ENCODE measurements at places on chromosomes 4 and X.

- DNase-seq: no peak
Observed at GRCh38 chr4:55921093-55921492, 27.7 kb upstream of the CEP135 start.

DNA sequence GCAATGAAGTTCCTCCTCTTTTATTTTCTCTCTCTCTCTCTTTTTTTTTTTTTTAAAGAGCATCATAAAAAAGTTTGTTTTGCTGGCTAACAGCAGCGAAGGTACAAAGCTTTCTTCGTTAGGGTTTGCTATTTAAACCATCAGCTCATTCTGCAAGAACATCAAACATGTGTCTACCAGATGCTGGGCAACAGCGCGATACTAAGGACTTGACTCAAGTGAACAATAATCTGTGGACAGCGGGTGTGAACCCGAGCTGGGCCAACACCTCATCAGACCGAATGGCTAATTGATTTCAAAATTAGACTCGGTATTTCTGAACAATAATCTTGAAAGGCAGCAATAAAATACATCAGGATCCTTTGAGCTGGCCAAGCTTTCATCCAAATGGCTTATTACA, 246.4 kb downstream of the FBXO8 start:
- DNase-seq: no peak

- peak; percentile 16 for DNase-seq
Observed at GRCh38 chrX:131725001-131725654, 181.3 kb downstream of the OR13H1 start.

DNA sequence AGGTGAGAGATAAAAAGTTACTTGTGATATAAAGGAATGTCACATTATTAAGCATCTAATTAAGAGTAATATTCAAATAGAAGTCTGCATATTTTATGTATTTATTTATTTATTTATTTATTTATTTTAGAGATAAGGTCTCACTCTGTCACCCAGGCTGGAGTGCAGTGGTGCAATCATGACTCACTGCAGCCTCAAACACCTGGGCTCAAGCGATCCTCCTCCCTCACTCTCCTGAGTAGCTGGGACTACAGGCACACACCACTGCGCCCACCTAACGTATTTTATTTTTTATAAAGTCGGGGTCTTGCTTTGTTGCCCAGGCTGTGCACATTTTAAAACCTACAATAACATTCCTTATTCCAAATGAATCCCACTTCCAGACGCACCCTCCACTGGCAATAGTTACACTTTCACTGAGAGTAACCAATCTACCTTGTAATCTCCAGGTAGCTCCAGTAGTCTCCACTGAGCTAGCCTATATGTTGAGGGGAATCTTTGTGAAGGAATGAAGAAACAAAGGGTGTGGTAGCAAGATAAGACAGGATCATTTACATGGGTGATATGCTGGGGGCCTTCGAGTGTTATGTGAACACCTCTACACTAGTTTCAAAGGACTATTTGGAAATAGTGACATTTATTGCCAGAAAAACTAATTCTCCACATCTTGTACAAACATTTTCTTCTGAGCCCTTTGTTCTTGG, 11.9 kb downstream of the SH3D19 start:
- no peak for DNase-seq

DNA sequence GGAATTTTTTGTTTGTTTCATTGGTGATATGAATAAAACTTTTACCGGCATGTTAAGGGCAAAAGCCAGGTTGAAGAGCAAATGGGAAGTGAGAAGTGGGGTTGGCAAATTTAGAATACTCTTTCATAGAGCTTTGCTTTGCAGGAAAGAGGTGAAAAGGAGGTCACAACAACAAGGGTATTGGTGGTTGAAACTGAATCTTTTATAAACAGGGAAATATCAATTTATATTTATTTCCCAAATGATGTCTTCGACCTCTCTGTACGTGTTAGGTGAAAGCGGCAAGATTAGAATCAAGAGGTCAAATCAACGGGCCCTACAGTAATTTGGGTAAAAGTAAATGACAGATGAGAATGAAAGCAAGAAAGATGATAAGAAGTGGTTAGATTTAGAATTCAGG, 3.4 kb downstream of the SMR3A start:
- DNase-seq: no peak

DNA sequence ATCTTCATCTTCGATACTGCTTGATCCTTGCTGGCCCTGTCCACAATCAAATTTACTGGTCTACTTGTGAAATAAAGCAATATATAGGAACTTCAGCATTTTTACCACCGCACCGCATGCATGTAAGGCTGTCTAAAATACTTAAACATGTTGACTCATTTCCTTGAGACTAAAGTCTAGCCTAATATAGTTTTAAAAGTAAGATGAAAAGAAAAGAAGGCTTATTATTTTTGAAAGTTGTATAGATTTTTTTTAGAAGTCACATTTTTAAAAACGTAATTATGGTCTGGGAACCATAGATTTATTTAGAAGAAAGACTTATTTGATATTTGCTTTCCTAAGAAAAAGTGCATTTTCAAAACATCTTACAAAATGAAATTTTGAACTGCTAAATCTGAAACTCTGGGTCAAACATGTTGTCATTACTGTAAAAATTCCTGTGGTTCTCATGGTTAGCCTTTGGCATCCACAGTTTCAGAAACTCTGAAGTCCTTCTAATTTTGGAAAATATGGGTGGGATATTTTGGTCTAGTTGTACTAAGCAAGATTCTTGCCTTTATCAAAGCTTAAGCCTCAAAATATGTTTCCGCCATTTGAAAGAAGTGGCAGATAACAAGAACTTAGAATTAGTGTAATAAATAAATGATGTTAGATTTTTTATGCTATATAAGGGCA, 423.5 kb upstream of the CTSO start:
- no peak for DNase-seq

- DNase-seq: no peak
Observed at GRCh38 chrX:15505101-15505500, 4.5 kb downstream of the BMX start.

- DNase-seq: no peak
Observed at GRCh38 chr4:177427192-177427591, 15.0 kb downstream of the AGA start.

DNA sequence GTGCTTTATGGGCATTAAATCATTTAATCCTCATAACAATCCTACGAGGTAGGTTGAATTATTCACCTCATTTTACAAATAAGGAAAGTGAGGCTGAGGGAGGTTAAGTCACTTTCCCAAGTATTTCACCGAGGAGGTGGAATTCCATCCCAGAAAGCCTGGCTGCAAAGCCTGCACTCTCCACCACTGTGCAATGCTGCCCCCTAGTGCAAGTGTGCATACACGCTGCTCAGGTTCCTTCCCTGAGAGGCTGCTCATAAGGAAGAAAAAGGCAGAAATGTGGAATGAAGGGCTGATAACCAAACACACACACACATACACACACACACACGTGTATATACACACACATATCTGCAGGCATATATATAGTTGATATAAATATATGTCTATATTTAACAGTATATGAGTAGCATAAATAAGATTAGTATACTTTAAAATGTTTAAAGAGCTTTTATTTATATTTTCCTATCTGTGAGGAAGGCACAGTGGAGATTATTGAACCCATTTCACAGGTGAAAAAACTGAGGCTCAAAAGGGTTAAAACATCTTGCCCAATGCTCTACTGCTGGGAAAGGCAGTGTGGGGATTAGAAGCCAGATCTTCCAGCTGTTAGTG, 714.5 kb upstream of the TENM3 start:
- DNase-seq: peak; percentile 86

- peak; percentile 63 for DNase-seq
Observed at GRCh38 chrX:91435395-91435794, 756 bp downstream of the PABPC5 start.

- DNase-seq: no peak
Observed at GRCh38 chr4:117817301-117817700, 217.0 kb upstream of the NDST3 start.

- no peak for DNase-seq
Observed at GRCh38 chr4:14149176-14150053, 521.9 kb upstream of the BOD1L1 start.

DNA sequence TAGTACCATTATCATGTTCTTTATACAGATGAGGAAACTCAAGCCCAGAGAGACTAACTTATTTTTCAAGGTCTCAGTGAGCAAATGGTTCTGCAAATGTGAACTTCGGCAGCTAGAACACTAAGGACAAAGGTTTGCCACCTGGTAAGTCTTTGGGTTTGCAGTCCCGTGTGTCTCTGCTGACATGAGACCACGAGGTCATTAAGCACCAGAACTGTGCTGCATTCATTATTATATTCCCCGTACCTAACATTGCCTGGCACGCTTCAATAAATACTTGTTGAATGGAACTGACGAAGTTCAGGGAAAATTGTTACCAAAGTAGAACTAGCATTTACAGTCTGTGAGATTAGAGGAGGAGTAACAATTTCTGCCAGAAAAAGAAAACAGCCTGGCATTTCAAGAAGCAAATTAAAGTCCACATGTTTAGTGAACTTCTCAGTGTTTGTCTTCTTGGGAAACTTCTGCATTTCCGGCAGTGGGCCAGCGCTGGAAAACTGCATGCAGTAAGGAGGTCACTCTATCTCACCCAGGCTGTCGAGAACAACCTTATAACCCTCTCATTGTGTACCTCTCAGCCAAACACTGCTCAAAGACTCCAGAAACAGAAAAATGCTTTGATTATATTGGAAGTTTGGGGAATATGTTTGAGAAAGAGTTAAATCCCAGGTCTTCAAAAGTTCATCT, 67.4 kb upstream of the CPEB2 start:
- no peak for DNase-seq

GRCh38 chr4:87026800-87027495, 92.1 kb downstream of the AFF1 start:
- no peak for DNase-seq

Measured in DMS53 (cell line).